ENCODE measurements at places on chromosomes 2 and 18.
A peak's percentile ranks its signal among the peaks of the same experiment; 100 is the strongest.

GRCh38 chr2:37652199-37652640 lies 19.2 kb downstream of the CDC42EP3 start:
- DNase-seq, result no peak

DNA sequence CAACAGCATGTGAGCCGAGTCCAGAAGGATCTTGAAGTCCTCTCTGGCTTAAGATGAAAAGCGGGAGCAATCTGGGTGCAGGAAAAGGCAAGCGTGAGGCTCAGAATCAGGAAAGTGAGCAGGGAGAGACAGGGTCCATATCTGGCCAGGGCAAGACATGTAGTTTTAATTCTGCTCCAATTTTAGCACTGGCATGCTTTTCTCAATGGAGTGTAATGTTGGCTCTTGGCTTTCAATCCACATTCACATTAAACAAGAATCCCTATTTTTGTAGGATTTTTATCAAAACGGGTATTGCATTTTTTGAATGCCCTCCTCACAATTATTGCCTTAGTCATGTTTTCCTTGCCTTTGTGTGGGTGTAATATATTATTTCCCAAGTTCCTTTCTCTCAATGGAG lies 6.0 kb downstream of the SPATA3 start:
- no peak for DNase-seq

- DNase-seq, result no peak
Measured at GRCh38 chr2:65602603-65603235, 170.3 kb upstream of the SPRED2 start.

- DNase-seq, result no peak
Measured at GRCh38 chr2:24836206-24836605, 43.0 kb downstream of the CENPO start.

GRCh38 chr2:101559551-101559950 lies 84.6 kb upstream of the RFX8 start:
- no peak for DNase-seq

DNA sequence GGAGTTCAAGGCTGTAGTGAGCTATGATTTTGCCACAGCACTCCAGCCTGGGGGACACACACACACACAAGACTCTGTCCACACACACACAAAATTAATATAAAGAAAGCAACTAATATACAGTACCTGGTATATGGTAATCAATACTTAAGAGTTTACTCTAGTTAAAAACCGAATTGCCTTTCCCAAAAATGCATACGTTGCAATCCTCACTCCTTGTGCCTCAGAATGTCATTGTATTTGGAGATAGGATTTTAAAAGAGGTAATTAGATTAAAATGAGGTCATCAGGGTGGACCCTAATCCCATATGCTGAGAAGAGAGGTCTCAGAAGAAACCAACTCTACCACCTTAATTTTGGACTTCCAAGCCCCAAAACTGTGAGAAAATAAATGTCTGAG lies 35.7 kb downstream of the TMEM237 start:
- no peak for DNase-seq

DNA sequence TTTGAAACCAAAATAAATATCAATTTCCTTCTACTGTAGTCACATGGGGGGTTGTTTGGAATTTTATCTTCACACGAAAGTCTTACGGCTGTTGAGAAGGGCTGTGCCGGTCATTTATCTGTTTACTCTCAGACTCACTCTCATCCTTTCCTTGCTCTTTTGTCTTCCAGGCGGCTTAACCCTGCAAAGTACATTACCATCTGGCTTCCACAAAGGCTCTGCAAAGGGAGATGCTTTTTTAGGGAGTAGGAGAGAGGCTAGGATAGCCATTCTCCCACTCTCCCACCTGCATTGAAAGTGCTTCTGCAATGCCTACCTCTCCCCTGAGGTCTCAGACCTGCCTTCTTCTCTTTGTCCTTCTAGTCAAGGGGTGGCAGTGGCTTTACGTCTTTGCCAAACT lies 247.6 kb downstream of the MEIS1 start:
- no peak for DNase-seq

DNA sequence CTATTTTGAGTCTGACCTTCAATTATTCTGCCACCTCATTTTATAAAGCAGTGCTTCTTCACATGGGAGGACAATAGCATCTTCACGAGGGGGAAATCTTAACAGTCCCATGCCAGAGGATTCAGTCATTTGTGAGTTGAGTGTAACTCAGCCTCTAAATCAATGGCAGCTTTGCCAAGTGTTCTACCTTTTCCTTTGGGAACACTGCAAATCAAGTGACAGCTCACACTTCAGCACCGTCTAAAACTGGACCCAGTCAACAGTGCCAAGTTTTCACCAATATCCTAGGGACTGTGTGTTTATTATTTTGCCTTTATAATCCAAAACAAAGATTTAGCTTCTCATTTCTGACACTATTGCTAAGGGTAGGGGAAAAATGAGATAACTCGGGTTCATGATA lies 133.6 kb downstream of the FIGN start:
- no peak for DNase-seq

DNA sequence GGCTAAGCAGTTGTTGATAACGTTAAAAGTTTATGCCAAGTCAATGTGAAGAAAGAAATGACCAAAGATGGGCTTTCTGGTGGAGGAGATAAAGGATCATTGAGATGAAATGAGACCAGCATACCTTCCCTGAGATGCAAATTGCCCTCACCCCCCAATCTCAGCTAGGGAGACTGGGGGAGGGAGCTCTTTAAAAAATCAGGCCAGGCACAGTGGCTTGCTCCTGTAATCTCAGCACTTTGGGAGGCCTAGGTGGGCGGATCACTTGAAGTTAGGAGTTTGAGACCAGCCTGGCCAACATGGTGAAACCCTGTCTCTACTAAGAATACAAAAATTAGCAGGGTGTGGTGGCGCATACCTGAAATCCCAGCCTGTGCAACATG lies 30.9 kb upstream of the KCMF1 start:
- no peak for DNase-seq

DNA sequence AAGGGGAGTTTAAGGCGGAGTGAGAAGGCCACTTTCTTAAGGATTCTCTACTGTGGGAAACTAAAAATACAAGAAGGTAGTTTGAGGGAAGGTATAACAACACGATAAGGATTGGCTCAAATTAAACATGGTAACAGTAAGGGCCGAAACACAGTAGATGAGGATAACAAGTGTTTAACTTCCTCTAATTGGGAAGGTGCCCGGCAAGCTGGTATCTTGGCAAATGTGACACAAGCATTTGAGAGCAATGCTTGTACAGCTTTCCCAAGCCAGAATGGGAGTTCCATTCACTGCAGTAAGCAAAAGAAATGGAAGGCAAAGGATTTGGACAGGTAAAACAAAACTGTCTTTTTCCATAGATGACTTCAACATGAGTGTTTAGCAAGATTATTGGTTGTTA lies 19.8 kb downstream of the USP40 start:
- no peak for DNase-seq

DNA sequence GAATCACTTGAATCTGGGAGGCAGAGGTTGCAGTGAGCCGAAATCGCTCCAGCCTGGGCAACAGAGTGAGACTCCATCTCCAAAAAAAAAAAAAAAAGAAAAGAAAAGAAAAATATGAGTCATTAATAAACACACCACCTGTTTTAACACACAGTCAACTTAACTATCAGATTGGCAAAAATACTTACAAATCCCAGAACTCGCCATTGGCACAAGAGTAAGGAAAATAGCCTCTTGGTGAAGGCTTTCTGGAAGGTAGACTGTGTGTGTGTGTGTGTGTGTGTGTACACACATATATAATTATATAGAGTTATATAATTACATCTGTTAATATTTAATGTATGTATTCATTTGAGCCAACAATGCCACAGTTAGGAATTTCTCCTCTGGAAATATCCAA lies 63.7 kb upstream of the UXS1 start:
- DNase-seq, result no peak

DNA sequence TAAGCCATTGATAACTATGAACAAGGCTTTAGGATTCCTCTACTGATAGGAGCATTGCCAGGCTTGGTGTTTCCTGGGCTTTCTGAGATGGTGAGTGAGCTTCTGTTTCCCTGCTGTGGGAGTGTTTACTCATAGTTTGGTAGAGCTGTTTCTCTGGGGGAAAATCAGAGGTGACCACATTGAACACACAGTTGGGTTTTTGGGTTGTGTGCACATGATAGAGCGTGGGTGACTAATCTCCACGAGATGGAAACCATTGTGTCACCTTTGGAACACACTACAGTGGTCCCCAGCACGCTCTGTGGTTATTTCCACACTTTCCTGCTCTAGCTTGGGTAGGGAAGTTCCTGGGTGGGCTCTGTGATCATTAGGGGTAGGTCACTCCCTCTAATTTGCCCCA lies 5.4 kb downstream of the IL1R1 start:
- DNase-seq, result peak; percentile 62

GRCh38 chr2:76675212-76675611 lies 847.0 kb downstream of the LRRTM4 start:
- no peak for DNase-seq

DNA sequence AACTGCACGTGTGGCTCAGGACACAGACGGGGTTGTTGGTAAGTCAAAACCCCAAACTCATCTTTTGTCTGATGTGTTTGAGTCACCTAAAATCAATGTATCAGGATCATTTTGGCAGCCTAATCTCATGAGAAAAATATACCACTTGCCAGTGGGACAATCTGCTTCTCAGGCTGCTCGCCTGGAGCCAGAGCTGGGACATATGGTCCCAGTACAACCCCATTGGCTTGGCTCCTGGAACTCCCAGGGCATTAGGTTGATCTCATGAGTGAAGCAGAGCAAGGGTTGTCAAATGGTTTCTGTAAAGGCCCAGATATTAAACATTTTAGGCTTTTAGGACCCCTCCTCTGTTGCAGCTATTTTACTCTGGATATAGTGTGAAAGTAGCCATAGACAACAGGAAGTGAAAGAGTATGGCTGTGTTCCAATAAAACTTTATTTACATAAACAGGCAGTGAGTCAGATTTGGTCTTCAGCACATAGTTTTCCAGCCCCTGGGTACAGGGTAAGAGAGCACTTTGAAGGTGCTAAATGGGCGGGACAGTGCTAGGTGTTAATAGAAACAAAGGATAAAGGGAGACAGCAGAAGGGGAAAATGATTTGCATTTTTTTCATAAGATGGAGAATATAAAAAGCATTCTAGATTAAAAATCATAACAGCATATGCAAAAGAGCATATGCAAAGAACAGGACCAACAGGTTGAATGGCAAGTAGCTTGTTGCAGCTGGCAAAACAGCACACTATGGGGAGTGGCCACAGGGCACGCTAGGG lies 290.8 kb downstream of the KCNS3 start:
- DNase-seq, result no peak

DNA sequence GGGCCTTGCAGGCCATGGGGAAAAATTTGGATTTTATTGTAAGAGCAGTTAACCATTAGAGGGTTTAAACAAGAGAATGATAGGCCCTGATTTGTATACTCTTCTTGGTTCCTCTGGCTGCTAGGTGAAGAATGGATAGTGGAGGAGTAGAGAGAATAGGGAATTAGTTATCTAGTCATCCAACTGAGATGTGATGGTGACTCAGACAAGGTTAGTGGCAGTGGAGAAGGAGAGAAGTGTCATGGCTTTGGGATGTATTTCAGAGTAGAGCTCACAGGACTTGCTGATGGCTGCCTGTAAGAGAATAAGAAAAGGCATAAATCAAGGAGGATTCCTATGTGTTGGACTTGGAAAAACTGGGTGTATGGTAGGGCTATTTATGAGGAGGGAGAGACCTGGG lies 169.4 kb downstream of the PLCL1 start:
- DNase-seq, result no peak

GRCh38 chr2:147382322-147382948 lies 462.4 kb upstream of the ACVR2A start:
- no peak for DNase-seq

GRCh38 chr2:3434654-3435053 lies 55.2 kb downstream of the TRAPPC12 start:
- DNase-seq, result no peak

DNA sequence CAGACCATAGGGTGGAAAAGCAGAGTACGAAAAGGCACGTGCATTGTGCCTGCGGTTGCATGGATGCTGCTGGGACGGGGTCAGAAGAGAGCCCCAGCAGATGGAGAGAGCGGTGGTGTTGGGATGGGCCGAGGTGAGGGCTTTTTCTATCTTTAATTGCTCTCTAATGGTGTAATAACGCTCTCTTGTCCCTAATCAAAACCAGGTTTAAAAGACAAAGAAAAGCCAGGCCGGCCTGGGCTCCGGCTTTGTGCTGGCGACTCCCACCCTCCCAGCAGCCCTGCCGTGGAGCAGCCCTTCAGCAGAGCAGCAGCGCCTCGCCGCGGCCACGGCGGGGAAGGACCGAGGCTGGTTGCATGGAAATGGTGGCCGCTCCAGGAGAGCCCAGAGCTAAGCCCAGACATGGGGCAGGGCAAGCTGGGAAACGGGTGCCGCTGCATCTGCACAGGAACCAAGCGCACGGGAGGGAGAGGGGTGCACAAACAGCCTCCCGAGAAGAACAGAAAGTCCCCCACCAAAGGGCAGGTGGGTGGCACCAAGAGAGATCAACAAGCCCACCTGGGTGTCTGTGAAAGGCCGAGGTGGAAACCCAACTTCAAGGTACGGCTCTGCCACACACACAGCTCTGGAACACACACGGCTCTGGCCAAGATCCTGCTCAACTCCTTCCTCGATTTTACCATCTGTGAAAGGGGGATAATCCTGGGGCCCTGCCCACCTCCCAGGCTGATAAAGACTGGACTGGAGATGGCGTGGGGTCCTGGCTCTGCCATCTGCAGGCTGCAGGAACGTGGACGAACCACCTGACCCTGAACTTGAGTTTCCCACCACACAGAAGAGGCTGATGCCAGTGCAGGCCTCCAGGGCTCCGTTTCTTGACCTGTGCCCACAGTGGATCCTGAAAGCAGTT lies 15.0 kb downstream of the HS1BP3 start:
- peak; percentile 42 for DNase-seq

- DNase-seq, result no peak
Measured at GRCh38 chr2:205770577-205770976, 88.3 kb downstream of the NRP2 start.

- DNase-seq, result no peak
Measured at GRCh38 chr2:33292981-33293595, 183.4 kb upstream of the RASGRP3 start.

GRCh38 chr2:184030989-184031388 lies 567.3 kb upstream of the ZNF804A start:
- no peak for DNase-seq

DNA sequence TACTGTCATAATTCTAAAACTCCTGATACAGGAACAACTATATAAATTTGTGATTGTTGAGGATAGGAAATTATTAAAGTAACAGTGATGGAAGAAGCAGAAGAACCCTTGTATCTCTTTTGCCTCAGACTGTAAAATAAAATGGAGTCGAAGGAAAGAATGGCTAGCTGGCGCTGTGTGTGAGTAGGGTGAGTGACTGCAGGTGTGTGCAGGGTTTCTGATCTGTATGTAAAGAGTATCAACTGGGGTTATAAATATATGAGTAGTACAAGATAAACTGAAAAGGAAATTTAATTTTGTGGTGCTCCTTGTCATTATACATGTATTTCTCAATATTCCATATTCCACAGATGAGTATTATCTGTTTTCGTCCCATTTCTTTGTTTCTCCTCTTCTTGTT lies 15.2 kb downstream of the POLI start:
- DNase-seq, result no peak

All from activated naive CD4-positive, alpha-beta T cell treated with anti-CD3 and anti-CD28 coated beads, Interleukin-2, amount 50 U/mL, for 16 hours (primary cell).